ENCODE measurements at places on chromosomes 2 and 18.

GRCh38 chr2:20604401-20604911 lies 46.4 kb downstream of the HS1BP3 start:
- no peak for DNase-seq

- DNase-seq = peak; percentile 6
Measured at GRCh38 chr18:34153711-34154110, 71.0 kb downstream of the NOL4 start.

DNA sequence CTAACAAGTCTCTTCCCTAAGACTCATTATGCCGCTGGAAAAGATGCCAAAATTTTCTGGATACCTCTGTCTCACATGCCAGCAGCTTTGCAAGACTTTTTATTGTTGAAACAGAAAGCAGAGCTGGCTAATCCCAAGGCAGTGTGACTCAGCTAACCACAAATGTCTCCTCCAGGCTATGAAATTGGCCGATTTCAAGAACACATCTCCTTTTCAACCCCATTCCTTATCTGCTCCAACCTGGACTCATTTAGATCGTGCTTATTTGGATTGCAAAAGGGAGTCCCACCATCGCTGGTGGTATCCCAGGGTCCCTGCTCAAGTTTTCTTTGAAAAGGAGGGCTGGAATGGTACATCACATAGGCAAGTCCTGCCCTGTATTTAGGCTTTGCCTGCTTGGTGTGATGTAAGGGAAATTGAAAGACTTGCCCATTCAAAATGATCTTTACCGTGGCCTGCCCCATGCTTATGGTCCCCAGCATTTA lies 26.3 kb downstream of the DHRS9 start:
- peak; percentile 85 for DNase-seq

DNA sequence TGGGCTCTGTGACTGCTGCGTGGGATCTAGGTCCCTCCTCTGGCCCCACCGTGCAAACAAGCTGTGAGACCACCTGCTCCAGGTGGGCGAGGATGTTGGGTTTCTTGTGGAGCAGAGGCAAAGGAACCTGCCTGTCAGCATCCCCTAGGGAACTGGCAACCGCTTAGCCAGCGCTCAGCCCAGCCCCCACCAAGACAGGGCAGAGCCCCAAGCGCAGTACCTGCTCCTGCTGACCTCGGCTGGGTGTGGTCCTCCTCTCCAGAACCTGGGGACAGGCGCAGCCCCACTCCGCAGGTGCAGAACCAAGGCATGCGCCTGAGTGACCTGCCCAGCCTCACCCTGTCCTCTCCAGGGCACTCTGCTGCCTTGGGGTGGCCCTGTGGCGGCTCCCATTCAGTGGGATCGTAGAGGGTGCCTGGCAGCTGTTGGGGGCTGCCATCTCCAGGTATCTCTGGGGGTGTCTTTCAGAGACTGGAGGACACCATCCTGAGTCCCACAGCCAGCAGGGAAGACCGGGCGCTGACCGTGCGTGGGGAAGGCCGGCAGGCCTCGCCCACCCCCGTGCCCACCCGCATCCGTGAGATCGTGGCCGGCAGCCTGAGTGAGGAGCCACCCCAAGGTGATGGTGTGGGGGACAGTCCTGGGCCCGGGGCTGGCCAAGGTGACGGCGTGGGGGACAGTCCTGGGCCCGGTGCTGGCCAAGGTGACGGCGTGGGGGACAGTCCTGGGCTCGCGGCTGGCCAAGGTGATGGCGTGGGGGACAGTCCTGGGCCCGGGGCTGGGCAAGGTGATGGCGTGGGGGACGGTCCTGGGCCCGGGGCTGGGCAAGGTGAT lies 12.3 kb downstream of the CROCC2 start:
- DNase-seq = no peak

- DNase-seq = no peak
Measured at GRCh38 chr2:62415019-62415431, 91.0 kb downstream of the TMEM17 start.

DNA sequence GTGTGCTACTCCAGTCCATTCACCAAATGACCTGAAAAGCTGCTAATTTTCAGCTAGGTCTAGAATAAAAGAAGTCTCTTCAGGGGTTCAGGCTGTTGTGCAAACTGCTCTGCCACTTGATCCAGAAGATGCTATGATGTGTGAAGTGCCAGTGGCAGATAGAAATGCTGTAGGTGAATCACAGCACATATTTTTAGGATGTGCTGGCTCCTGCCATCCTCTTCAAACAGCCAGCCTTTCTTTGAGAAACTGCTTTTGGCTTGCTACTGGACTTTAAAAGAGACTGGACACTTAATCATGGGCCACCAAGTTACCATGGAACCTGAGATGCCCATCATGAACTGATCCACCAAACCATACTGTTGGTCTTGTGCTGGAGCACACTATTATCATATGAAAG lies 322.1 kb downstream of the EN1 start:
- DNase-seq = peak; percentile 2

DNA sequence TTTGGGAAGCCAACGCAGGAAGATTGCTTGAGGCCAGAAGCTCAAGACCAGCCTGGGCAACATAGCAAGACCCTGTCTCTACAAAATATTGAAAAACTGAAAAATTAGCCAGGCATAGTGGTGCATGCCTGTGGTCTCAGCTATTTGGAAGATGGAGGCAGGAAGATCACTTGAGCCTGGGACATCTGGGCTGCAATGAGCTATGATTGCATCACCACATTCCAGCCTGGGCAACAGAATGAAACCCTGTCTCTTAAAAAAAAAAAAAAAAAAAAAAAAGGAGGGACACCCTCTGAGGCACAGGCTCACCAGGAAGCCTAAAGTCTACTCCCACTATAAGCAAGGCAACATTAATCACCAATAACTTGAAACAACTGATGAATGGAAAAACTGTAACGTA lies 151.1 kb downstream of the CCDC148 start:
- DNase-seq = peak; percentile 13

- peak; percentile 8 for DNase-seq
Measured at GRCh38 chr2:213065583-213066442, 85.6 kb downstream of the IKZF2 start.

DNA sequence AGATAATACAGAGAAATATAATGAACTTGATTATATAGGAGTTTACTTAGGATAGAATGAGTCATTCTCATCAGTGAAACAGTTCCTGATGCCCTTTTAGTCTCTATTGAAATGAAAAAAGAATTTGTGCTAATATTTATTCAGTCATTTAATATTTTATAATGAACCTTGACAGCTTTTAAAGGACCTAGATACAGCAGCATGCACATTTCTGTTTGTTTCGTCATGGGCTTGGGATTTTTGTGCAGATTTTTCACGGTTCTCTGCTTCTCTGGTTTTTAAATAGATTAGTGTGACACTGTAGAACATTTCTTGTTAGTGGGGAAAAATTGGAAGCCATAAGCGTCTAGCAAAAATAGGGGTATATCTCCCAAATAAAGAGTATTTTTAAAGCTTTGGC lies 60.7 kb downstream of the NABP1 start:
- DNase-seq = no peak

DNA sequence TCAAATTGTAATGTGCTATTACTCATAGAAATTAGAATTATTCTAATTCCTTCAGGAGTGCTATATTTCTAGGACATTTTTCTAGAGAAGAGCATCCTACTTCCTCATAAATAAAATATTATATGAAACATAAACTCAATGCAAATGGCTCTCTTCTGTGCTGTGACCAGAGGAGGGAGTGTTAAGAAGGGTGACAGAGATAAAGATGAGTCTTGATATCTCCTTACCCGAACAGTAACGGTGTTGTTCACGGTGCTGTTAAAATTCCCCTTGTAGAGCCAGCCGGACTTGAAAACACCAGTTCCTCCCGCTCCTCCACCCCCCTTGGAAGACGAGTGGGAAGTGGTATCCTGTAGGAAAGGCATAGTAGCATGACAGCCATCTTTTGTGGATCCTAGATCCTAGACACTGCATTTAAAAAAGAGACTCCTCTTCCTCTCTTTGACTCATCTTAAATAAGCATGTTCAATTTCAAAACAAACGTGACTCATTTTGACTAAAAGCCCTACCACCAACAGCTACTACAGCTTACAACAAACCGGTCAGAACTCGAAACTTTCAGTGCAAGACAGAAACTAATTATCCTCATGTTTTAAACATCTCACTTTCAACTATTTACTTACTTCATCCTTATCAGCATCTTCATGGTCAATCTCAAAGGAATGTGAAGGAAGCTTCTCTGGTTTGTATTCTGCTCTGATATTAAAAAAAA lies 156.3 kb downstream of the DOCK10 start:
- peak; percentile 77 for DNase-seq

All from fibroblast of skin of abdomen (primary cell).